NCI-H1694 treated with DMSO at 0.1 percent for 48 hours (cell line): ENCODE measurements at places on chromosomes 12 and 14.

- peak; percentile 45 for DNase-seq
Measured at GRCh38 chr12:51341251-51342007, 5.0 kb downstream of the CELA1 start.

GRCh38 chr12:71562676-71563595 is 100.7 kb downstream of the ZFC3H1 start:
- DNase-seq: no peak

DNA sequence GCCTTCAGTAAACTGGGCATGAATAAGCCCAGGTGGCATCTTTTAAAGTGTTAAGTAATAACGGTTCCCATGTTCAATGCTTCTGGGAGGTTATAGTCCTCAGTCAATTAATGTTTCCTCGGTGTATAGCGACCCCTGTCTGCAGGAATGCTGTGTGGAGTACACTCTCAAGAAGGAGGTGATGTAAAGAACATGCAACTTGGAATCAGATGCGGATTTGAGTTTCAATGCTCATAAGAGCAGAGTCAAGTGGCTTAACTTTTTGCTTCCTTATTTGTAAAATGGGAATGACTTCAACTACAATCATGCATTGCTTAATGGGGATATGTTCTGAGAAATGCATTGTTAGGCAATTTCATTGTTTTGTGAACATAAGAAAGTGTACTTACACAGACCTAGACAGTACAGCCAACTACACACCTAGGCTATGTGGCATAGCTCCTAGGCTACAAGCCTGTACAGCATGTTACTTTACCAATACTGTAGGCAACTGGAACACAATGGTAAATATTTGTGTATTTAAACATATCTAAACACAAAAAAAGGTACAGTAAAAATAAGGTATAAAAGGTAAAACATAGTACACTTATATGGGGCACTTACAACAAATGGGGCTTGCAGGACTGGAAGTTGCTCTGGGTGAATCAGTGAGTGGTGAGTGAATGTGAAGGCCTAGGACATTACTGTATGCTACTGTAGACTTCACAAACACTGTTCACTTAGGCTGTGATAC is 6.7 kb upstream of the MRPS35 start:
- peak; percentile 75 for DNase-seq

DNA sequence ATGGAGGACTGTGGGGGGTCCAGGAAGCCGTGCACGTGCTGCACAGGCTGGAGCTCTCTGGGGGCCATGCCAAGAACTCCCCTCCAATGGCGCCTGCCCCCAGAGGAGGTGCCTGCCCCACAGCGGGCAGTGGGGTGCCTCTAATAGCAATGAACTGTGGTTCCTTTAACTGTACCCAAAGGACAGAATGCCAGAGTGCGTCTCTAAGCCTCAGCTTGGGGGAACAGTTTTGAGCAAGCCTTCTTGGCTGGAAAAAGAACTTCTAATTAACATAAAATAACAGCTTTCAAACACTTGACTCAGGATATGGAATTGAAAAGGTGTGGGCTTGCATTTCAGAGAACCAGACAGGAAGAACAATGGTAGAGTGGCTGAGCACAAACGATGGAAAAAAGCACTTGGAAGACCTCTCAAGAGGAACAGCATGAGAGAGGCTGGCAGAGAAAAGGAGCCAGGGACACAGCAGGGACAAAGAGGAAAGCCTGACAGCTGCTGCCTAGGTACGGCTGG is 195.6 kb downstream of the TTC7B start:
- DNase-seq: no peak

DNA sequence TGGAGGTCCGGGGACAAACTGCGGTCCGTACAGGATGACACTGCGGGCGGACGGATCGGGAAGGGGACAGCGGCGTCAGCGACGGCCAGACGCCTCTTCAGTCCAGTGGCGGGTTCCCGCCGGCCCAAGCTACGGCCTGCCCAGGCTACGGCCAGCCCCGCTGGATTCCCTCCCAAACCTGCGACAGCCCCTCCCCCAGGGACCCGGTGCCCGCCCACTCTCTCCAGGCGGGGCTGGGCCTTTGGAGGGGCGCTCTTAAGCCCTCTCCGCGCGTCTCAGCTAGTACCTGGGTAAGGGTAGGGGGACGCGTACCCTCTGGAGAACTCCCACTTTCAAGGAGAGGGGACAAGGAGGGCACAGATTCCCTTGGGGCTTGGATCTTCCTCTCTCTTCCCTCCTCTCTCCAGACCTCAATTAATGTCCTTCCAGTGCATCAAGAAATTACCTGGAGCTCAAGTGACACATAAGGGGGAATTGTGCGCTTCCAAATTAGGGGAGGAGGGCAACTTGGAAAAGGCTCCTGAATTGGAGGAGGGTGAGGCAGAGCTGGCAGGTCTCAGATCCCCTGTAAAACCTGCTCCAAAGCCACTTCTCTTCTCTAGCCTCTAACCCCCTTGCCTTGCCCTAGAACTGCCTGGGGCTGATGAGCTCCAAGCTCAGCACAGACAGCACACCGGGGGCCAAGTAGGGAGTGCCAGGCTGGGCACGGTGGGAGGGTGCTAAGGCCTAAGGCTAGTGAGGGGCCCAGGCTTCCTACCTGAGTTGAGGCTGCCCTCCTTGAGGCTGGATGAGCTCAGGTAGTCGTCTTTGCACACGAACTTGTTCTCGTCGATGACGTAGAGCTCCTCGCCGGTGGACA is 3.1 kb downstream of the LHX5 start:
- no peak for DNase-seq

- DNase-seq: peak; percentile 96
Measured at GRCh38 chr14:92783813-92784431, 10.2 kb upstream of the GOLGA5 start.

DNA sequence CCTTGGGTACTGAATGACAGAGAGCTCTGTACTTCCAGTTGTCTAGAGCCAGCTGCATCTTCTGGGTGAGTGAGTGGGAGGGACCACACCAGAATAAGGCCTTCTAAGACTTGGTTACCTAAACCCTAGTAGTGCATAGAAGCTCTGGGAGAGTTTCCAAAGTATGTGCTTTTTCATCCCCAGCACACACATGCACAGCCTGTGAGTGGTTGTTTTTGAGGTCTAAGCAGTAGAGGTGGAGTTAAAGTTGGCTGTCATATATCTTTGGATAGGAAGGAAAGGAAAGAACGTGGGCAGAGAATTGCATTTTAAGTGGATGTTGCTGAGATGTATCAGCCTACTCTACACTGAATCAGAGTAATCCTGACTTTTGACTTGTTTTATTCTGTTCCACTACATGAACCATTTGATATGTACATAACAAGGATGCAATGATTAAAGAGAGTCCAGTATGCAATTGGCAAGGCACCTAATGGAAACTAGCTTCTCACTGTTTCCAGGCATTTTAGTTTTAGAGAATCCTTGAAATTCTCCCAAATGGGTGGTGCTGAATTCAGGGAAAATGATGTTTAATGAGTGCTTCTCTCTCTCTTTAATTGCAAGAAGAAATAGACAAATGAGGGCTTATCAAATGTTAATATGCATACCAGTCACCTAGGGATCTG is 51.8 kb upstream of the PRICKLE1 start:
- no peak for DNase-seq

GRCh38 chr12:124436366-124436765 is 131.0 kb downstream of the NCOR2 start:
- DNase-seq: no peak

DNA sequence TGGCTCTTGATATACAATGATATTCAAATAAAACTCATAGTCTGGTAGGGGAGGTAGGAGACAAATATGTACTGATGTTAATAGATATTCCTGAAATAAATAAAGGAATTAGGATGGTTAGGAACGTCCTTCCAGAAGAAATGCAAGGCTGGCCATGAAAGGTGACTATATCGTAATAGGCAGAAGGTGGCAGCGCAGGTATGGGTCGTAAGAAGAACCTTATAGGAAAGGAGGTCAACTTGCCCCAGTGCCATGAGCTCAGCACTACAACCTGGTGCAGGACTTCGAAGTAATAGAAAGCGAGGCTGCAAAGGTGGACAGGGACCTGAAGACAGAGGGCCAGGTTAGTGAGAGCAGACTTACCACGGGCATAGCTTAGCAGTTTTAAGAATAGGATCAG is 55.3 kb upstream of the FGD4 start:
- no peak for DNase-seq

GRCh38 chr14:80504781-80505180 is 293.5 kb upstream of the DIO2 start:
- no peak for DNase-seq

DNA sequence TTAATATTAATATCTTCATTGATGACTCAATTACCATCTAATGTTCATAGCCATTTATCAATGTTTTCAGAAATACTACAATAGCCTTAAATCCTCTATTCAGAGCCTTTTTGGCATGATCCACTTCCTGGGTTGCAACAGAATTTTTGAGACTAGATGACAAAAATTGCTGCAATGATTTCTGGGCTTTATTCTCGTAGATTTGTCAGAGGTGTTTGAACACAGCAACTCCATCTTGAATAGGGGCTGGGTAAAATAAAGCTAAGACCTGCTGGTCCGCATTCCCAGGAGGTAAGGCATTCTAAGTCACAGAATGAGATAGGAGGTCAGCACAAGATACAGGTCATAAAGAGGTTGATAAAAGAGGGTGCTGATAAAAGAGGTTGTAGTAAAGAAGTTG is 165.8 kb upstream of the CNOT2 start:
- no peak for DNase-seq

GRCh38 chr12:71945883-71946282 is 7.2 kb downstream of the TPH2 start:
- DNase-seq: no peak

GRCh38 chr12:4899364-4899763 is 10.3 kb upstream of the KCNA1 start:
- DNase-seq: no peak

DNA sequence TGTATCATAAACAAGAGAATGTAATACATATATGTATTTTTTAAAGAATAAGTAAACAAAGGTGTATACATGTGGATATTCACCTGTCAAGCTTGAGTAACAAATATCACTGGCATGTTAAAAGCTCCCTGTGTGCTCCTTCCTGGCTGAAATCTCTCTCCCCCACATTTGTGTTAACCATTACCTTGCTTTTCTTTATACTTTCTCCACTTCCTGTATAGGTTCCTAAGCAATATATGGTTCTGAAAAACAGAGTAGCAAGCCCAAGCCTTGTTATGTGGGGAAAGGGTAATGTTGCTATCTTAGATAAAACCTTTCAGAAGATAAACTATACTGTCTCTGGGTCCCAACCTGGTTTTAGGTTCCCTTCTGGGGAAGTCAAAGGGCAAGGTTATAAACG is 32.3 kb upstream of the TBC1D30 start:
- no peak for DNase-seq

GRCh38 chr14:90731487-90731886 is 84.7 kb downstream of the TTC7B start:
- DNase-seq: no peak

GRCh38 chr14:52883658-52884057 is 67.2 kb downstream of the FERMT2 start:
- no peak for DNase-seq

GRCh38 chr12:25840678-25841465 is 117.6 kb upstream of the RASSF8 start:
- no peak for DNase-seq
